Testis (tissue), 5 donors: ENCODE measurements at places on chromosomes 7 and 10. TPM values are rescaled to one million over a fixed set of nuclear protein-coding genes. Genes with fewer than 3 reads are reported as not detected.
A peak's percentile ranks its signal among the peaks of the same experiment; 100 is the strongest.

GRCh38 chr7:5635006-5635405, 146.5 kb downstream of the RNF216 start:
- no peak for DNase-seq

- no peak for DNase-seq
Observed at GRCh38 chr10:124903111-124903510, 38.8 kb upstream of the ZRANB1 start.

DNA sequence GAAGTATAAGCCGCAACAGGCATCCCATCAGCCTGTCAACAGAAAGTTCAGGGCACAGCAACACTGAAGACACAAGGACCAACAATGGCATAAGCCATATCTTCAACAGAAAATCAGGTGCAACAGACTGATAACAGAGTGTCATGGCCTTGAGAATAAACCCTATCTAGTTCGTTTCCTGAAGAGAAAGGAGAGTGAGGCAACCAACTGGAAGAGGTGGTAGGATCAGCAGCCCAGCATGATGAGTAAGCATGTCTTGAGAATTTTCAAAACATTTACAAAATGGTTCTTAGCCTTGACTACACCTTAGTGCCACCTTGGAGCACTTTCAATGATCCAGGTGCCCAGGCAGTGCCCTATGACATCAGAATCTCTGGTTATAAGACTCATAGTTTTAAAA, 290.2 kb upstream of the SEMA3C start:
- DNase-seq: no peak

RNF32 gene
- 63.8 TPM for total RNA-seq

- DNase-seq: no peak
Observed at GRCh38 chr10:21490711-21491105, 34.8 kb downstream of the SKIDA1 start.

- DNase-seq: no peak
Observed at GRCh38 chr7:35463176-35463700, 209.3 kb upstream of the TBX20 start.

DNA sequence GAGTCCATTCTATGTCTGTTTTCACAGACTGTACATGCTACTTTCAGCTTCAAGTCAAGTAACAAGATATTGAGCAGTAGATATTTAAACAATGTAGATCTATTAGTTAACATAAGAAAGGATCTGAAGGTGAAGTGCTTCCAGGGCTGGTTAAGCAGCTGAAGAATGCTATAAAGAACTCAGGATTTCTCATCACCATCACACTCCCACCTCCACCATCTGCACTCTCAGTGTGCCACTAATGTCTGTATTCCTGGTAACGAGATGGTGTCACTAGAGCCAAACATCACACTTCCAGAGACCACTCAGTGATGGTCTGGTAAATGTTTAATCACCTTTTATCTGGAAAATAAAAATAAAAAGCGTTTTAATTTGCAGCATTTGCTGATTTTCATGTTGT, 224.0 kb upstream of the FERD3L start:
- no peak for DNase-seq

UTF1 gene
- total RNA-seq: 18.6 TPM

- no peak for DNase-seq
Observed at GRCh38 chr10:85986777-85987176, 379.8 kb downstream of the GRID1 start.

DNA sequence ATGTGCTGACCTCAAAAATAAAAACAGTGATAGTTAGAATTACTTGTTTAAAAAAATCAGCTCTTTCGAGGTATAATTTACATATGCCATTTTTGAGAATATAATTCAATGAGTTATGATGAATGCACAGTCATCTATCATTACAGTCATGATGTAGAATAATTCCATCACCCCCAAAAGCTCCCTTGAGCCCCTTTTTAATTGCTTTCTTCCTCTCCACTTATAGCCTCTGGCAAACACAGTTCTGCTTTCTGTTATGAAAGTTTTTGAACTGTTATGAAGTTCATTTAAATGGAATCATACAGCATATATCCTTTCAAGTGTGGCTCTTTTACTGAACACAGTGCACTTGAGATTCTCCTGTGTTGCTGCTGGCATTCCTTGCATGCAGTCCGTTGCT, 41.4 kb downstream of the PRTFDC1 start:
- no peak for DNase-seq

GRCh38 chr7:40780460-40780859, 645.7 kb downstream of the SUGCT start:
- no peak for DNase-seq

AKR1C3 gene
- 15.6 TPM for total RNA-seq

- DNase-seq: no peak
Observed at GRCh38 chr10:72041491-72041890, 46.9 kb downstream of the SPOCK2 start.

HABP2 gene
- total RNA-seq: 0.37 TPM

SPDYE6 gene
- 2.3 TPM for total RNA-seq

GRCh38 chr10:73839276-73839966, 28.0 kb upstream of the NDST2 start:
- DNase-seq: no peak

- no peak for DNase-seq
Observed at GRCh38 chr10:52335665-52336064, 21.6 kb downstream of the DKK1 start.

DNA sequence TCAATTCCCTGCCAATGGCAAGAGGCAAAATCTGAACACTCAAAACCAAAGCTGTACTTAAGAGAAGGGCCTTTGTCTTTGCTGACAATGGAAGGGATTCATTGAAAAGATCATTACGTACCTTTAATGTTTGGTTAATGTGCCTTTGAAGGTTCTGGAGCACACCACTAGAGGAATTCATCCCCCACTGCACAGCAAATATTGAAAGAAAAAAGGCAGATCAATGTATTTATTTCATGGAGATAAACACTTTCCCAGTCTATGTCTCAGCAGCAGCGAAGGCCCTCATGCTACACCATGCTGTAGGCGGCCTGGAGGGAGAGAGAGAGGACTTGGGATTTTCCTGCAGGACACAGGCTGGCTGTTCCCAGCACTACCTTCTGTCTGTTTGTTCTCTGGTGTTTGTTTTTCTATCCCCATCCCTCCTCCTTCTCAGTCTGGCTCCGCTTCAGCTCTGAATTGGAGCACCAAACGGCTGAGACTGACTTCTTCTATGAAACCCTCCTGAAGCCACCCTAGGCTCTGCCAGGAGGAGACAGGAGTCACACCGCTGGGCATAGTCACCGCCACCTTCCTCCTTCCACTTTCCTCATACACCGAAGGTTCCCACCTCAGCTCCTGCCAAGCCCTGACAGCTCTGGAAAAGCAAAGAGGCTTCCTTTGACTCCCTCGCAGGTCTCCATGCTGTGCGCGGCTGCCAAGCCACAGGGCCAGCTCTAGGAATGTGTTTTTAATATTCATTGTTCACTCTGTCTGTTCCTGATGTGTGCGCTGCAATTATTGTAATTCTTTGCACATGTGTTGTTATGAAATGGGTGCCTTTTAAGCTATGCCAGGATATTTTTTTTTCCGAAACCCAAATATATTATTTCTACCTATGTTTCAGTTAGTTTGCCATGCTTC, 301.5 kb downstream of the FZD1 start:
- peak; percentile 17 for DNase-seq
